Panc1 (cell line): ENCODE measurements at places on chromosomes 16 and 17. TPM values are rescaled to one million over a fixed set of nuclear protein-coding genes. Genes with fewer than 3 reads are reported as not detected.

Gene NLRC5
- 8.8 TPM for total RNA-seq

Gene TMC6
- total RNA-seq, result 58.0 TPM

Gene SHISA6
- total RNA-seq, result not detected

Gene GP1BA
- 0.15 TPM for total RNA-seq

Gene ABCC11
- not detected for total RNA-seq

Gene ATP2A1
- total RNA-seq, result 2.9 TPM

Gene KRT32
- total RNA-seq, result 0.72 TPM

Gene MILR1
- total RNA-seq, result not detected

Gene MT1G
- 2.2 TPM for total RNA-seq

Gene KRT20
- 0.13 TPM for total RNA-seq

Gene HOXB8
- 45.9 TPM for total RNA-seq

Gene TMEM256
- total RNA-seq, result 35.8 TPM

Gene RNF43
- total RNA-seq, result 4.7 TPM

Gene CTRB2
- total RNA-seq, result 5.0 TPM
